ENCODE measurements at places on chromosomes 7 and 10.

DNA sequence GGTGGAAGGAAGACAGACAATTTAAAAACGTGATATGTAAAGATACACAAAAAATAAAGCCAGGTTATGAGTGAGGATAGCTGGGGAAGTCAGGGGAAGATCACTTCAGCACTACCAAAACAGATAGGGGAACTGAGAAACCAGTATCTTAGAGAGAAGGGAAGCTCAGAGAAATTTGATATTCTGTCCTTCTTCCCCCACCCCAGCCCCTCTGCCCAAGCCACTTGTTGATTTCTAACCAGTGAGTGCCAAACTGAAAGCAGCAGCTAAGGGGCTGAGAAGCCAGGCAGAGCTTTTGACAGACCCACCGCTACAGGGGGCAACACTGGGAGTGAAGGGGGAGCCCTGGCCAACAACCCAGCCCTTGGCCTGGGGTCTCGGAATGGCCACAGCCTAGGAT is 9.1 kb upstream of the SLC29A3 start:
- no peak for DNase-seq

GRCh38 chr10:48604039-48604990 is 558 bp downstream of the ARHGAP22 start:
- DNase-seq: no peak

DNA sequence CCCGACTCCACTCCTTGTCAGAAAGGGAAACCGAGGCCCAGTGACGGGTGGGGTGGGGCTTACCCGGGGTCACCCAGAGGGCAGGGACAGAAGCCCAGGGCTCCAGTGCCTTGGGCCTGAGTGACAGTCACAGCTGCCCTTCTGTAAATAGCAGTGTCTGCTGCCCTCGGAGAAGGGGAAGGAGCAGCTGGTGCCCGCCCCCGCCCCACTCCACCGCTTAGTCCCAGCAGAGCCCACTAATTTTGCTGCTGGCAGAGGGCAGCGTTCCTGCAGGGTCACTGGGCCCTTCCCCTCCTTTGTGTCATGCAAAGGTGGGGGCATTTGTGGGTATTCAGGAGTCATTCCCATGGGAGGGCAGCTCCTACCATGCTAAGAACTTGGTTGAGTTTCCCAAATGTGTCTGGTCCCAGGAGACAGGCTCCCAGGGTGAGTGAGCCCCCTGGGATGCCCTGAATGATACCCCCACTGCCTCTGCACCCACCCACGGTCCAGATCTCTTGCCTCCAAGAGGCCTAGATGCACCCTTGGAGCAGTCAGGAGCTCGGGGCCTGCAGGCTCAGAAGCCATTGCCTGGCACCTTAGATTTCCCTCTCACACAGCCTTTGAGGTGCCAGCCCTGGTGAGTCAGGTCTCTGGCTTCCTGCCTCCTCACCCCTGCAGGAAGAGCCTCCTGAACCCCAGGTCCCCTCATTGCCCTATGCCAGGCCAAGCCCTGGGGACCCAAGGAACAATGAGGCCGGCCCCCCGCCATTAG is 17.2 kb downstream of the SH2B2 start:
- no peak for DNase-seq

DNA sequence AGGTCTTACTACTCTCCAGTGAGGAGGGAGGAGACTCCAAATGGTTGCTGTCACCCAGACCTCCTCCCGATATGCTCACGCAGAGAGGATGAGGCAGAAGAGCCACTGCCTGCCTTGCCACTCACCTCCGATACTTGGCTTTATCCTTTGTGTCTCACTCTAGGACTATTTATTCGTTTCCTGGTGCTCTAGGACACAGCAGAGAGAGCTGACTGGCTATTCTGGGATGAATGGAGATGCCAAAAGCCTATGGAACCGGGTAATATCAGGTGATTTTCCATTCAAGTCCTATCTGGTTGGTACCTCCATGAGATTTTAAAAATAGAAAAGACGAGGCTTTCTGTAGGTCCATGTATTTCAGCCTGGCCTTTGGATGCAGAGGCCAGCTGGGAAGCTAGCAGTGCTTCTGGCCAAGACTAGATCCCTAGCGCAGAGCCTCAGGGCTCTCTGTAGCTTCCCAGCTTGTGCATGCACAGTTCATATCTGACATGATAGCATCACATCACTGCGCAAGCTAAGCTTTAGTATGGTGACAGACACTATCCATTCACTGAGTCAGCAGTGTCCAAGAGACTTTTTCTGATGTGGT is 239.0 kb upstream of the ANKRD30A start:
- no peak for DNase-seq

GRCh38 chr10:109746861-109747260 is 176.4 kb downstream of the XPNPEP1 start:
- no peak for DNase-seq

DNA sequence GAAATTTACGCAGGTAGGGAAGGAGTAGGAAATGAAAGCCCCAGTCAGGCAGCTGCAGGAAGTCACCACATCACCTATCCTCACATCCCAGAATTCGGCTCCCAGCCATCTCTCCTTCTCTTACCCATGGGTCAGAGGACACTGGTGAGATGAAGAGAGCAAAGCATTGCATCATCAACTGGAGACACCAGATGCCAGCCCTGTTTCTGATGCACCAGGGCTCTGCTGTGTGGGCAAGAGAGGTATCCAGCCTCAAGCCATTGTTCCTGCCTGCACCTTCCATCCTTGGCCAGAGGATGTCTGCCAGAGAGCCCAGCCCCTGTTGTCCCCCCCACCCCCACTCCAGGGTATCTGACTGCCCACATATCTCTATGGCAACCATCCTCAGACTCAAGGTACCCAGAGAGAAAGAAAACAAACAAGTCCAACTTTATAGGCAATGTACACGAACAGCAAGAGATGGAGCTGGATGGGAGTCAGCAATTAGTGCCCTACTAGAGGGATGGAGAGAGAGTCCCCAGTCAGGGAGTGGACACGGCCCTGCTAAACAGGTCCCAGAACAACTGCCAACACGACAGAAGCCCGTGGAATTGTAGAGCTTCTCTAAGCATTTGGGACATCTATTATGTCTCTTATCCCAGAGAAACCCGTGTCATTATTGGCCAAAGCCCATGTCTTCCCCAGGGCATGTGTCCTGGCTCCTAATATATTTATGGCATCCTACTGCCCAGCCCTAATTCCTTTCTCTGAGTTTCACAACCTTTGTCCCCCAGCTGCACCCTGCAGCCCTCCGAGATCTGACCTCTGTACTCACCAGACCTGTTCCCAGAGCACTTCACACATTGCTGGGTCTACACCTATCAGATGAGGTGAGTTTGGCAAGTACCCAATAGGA is 2.8 kb downstream of the CAMK2G start:
- no peak for DNase-seq

DNA sequence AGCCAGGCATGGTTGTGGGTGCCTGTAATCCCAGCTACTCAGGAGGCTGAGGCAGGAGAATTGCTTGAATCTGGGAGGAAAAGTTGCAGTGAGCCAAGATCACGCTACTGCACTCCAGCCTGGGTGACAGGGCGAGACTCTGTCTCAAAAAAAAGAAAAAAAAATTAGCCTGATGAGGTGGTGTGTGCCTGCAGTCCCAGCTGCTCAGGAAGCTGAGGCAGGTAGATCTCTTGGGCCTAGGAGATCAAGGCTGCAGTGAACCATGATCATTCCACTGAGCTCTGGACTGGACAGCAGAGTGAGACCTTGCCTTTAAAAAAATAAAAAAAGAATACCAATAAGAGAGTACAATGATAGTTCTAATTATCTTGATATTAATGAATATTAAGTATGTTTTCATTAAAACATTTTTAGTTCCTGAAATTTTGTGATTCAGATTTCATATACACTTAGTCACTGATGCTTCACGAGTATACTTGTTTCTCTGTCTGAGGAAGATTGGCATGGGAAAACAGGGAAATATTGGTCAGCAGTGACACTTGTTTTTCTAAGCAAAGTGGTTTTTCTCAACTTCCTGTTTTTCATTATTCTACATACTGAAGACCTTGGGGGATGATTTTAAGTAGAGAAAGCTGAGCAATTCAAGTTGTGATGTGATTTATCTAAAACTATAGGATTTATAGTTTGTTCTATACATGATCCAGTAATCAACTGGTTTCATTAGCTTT is 76.8 kb downstream of the ADK start:
- peak; percentile 69 for DNase-seq

DNA sequence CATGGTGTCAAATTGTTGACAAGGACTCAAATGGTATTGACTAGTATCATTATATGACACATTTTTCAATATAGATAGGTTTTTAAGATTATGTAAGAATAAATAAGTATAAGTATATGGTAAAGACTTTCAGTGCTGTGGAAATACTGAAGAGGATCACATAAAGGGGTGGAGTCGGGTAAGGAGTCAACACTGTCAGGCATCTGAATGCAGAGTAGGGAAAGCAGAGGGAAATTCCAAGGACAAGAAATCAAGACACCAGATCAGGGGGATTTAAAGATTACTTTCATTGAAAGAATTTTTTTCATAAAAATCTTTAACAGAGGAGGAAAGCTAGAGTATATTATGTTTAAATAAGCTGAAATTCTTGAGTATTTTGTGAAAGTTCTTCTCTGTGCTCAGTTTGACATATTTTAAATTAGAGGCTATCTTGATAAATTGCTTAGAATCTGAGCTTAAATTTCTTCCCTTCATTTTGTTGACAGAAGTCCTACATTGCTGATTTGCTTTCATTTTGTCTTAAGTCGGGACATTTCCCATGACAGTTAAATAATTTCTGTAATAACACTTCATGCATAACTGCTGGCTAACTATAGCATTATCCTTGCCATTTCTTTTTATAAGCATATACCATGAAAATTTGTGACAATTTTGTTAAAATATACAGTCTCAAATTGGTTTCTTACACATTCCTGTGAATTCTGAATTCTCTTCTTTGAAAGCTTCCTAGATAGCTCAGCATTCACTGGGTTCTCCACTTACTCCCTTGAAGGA is 244.3 kb downstream of the PRKG1 start:
- DNase-seq: no peak

DNA sequence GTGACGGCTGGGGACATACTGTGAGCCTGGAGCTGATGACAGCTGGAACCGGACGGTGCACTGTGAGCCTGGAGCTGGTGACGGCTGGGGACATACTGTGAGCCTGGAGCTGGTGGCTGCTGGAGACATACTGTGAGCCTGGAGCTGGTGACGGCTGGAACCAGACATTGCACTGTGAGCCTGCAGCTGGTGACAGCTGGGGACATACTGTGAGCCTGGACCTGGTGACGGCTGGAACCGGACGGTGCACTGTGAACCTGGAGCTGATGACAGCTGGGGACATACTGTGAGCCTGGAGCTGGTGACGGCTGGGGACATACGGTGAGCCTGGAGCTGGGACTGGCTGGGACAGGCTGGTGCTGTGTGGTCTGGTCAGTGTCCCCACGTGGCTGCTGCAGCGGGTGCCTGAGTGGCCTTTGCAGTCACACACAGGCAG is 47.9 kb downstream of the PTPRN2 start:
- DNase-seq: no peak

DNA sequence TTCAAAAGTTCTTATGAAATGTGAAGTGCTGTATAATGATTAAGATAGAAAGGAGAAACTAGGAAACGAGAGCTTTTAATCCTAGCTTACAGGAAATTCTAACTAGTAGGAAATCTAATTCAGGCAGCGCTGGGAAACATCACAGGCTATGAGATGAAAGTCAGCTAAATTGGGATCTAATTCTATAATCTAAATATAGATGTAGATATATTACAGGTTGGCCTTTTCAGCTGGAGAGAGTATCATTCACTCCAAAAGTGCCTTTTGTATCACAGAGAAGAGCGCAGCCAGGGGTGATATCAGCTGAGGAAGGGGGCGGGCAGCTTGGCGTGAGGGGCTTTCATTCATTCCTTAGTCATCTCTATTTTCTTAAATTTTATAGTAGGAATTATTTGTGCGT is 157.0 kb downstream of the CUX1 start:
- no peak for DNase-seq

- no peak for DNase-seq
These were observed 26.1 kb upstream of the CTNNA3 start for GRCh38 chr10:67722113-67722512.

DNA sequence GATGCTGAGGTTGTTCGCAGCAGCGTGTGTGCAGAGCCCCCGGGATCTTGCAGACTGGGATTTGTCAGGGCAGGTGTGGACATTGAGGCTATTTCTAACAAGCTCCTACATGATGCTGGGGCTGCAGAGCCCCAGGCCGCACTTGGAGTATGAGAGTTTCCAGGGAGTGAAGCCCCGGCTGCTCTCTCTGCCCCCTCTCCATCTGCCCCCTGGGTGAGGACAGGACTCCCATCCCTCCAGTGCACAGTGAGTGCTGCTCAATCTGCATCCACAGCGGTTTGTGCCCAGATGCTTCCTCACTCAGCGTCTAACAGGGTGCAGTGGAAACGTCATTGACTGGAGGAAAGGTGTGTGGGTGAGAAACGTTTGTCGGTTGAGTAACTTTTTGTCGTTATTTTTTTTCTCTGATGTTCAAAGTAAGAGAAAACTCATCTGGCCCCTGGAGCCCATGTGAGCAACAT is 25.3 kb downstream of the IL2RA start:
- DNase-seq: no peak

DNA sequence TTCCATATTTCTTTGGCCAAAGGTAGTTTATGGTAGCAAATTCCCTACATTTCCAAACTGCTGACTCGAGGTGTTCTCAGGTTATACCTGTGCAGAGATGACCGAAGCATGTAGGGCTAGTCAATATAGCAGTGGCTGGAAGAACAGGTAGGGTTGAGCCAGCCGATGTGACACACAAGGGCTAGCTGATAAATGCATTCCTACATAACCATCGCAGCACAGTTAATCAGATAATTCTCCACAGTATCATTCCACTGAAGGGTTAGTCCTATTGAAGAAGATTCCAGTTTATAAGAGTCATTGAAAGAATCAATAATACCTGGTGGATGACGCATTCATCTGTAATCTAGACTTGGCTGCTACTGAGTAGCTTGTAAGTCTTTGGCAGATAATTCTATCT is 220.0 kb downstream of the KIF20B start:
- no peak for DNase-seq

GRCh38 chr10:49094646-49095045 is 20.7 kb downstream of the VSTM4 start:
- DNase-seq: no peak

DNA sequence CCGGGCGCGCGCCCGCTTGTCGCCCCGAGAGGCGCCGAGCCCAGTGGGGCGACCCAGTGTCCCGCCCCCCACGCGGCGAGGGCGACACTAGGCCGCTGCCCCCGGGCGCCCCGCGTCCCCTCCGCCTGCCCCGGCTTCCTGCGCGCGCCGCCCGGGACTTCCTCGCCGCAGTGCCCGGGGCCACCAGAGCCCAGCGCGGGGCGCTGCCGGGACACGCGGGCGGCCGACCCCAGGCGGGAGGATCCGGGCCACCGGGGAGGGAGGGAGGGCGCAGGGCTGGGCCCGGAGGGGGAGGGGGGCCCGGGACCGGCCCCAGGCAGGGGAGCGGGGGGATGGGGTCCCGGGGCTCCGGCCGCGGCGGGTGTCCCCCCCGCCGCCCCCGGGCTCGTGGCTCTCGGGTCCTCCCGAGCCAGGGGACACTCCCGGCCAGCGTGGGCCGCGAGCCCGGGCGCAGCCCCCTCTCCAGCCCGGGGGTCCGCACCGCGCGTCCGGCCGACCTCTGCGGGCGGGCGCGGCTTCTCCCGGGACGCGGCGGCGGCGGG is 435 bp upstream of the PWWP2B start:
- peak; percentile 61 for DNase-seq

- no peak for DNase-seq
These were observed 43.7 kb upstream of the CCDC6 start for GRCh38 chr10:59950105-59950504.

Measured in CD4-positive, alpha-beta T cell treated with Interleukin-2 at 100 ng/mL for 4 hours (primary cell).